Cerebellar cortex (tissue), 1 donor: ENCODE measurements at places on chromosomes 1 and 21.

- no peak for DNase-seq
These were observed 61.6 kb upstream of the PPM1J start for GRCh38 chr1:112776688-112777087.

- no peak for DNase-seq
These were observed 495.6 kb upstream of the C1orf87 start for GRCh38 chr1:60569189-60569588.

DNA sequence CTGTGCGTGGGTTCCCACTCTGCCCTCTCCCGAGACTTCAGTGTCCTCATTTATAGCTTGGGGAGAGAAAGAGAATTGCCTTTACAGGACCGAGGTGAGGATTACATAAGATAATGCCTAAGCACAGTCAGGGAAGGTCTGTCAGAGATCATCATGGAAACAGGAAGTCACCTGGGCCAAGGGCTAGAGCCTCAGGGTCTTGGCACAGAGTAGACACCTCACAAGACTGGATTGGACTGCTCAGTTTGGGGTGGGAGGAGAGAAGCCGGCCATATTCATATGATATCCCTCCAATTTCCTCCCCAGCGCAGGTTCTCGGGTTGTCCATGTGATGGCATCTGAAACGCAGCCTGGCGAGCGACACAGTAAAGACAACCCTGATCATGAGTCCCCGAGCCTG, 3.8 kb downstream of the CNR2 start:
- no peak for DNase-seq

DNA sequence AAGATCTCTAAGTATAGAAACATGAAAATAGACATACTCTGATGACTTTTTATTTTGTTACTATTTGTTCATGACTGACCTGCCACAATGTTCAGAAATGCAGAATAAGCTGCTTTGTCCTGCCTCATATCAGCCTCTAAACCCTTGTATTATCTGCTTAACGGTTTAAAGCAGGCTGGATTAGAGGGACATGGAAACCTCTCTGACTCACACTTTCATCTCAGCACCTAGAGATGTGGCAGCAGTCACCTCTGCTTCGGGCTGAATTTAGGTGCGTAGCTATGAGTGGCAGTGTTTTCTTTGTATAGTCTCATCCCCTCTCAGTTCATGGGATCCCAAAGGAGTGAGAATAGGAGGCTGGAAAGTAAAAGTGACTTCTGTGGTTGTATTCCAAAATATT, 255.4 kb downstream of the RGS7 start:
- DNase-seq, result no peak

- DNase-seq, result no peak
These were observed at the start of gene TTLL10 for GRCh38 chr1:1173793-1174415. TSS of gene TTLL10 (plus strand) at chr1:1173880. CDS start at chr1:1179216, 5,336 bp downstream.

DNA sequence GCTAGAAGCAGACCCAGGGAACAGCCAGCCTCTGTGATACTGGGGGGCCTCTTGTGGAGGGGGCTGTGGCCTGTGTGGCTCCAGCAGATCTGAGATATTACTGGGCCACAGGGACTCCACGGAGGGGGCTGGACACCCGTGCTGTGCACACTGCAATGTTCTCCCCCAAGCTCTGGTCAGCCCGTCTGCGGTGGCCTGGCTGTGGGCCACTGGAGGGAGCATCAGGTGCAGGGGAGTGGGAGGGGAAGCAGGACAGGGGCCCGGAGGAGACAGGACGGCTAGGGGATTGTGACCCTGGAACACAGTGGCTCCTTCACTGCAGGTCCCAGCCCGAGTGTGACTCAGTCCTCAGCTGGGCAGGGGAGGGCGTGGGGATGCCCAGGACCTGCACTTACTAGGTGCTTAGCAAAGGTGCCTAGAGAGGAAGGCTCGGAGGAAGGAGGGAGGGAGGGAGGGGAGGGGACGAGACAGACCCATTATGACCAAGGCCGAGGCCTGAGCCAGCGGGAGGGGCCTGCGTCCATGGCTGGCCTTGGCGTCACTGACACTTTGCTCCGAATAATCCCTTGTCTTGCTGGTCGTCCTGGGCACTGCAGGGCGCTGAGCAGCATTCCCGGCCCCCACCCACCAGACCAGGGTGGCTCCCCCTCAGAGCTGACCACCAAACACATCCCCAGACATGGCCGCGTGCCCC, 44.2 kb downstream of the PRDM16 start:
- DNase-seq, result no peak

- DNase-seq, result no peak
These were observed 5.8 kb upstream of the ERG start for GRCh38 chr21:38504066-38504465.

- peak; percentile 57 for DNase-seq
These were observed 296.6 kb downstream of the OMA1 start for GRCh38 chr1:58249737-58250586.

DNA sequence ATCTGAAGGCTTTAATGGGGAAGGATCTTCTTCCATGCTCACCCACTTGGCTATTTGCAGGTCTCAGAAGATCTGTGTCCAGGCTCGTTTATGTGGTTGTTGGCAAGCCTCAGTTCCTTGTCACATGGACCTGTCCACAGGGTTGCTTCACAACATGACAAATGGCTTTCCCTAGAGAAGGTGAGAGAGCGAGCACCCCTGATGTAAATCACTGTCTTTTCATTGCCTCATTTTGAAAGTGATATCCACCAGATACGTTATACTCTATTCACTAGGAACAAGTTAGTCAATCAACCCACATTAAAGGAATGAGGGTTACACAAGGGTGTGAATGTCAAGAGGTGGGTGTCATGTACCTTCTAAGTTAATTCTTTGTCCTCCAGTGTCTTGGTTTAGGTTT, 433.3 kb downstream of the RPS6KC1 start:
- no peak for DNase-seq

- DNase-seq, result no peak
These were observed 24.6 kb downstream of the KIRREL1 start for GRCh38 chr1:158017800-158018595.

DNA sequence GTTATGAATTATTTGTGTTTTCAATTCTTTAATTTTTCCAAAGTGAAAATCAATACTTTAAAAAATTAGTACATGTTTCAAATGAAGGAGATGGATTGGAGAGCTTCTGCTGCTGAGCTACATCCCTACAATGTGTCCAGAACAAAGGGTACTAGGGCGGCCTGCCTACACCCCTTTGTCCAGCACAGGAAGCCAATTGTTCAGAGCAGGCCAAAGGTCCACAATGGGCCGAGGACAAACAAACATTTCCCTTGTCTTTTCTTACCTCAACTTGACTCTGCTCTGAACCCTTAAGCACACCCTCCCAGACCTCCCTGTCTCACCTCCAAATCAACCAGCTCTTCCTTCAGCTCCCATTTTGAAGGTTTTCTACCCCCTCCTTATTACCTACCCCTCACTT, 39.4 kb upstream of the CAMK1G start:
- DNase-seq, result no peak

DNA sequence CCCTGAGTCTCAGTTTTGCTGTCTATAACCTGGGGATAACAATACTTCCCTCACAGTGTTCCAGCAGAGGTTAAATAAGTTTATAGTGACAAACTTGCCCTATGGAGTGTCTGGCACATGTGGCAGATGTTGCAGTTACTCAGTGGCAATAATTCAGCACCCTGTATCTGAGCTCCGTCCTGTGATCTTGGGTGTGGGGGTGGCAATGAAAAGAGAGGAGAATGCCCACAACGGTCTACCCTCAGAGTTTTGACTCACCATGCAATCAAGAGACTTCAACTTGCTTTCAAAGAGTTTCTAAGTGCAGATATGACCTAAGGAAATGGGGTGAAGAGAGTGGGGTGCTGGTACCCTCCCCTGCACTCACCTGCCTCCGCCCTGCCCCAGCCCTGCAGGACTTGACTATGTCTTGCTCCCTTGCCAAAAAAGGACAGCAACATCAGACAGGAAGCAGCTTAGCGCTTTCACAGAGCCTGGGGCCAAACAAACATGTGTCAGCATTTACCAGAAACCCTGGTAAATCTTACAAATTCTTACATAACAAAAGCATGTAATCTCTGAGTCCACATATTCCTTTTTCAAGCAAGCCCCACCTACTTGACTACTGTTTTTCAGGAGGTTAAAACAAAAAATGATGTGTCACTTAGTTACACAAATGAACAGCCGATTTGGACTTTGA, 185.1 kb upstream of the CAMK1G start:
- no peak for DNase-seq

- DNase-seq, result peak; percentile 16
These were observed 51.3 kb downstream of the GPR161 start for GRCh38 chr1:168085401-168085872.

- no peak for DNase-seq
These were observed 27.4 kb downstream of the CDCA8 start for GRCh38 chr1:37719572-37720195.

- no peak for DNase-seq
These were observed 13.1 kb downstream of the STK40 start for GRCh38 chr1:36372617-36373016.

GRCh38 chr1:157030728-157031127, 14.8 kb downstream of the ARHGEF11 start:
- no peak for DNase-seq

GRCh38 chr21:43196826-43197225, 28.0 kb downstream of the CRYAA start:
- DNase-seq, result no peak

GRCh38 chr21:42313501-42313969, 1.7 kb downstream of the TFF3 start:
- DNase-seq, result no peak

GRCh38 chr1:241131636-241132194, 225.3 kb downstream of the RGS7 start:
- DNase-seq, result no peak

DNA sequence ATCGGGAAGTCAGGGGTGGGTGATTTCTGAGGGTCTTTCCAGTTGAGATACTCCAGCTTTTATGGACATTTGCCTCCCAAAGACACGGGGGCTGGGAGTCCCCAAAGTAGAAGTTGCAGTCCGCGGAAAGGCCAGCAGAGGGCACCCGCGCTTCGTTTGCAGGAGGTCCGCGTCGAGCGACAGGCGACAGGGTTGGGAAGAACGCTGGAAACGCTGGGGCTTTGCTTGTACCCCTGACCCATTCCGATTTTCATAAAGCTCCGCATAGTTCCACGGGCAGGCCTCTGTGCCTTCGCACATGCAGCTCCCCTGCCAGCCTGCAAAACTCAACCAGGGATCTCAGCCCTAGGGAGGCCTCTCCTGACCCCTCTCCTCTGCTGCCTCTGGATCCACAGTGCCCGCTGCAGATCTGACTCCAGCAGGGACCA, 44.2 kb upstream of the LAPTM5 start:
- DNase-seq, result peak; percentile 83

GRCh38 chr1:52668711-52669110, 29.4 kb downstream of the COA7 start:
- DNase-seq, result no peak

DNA sequence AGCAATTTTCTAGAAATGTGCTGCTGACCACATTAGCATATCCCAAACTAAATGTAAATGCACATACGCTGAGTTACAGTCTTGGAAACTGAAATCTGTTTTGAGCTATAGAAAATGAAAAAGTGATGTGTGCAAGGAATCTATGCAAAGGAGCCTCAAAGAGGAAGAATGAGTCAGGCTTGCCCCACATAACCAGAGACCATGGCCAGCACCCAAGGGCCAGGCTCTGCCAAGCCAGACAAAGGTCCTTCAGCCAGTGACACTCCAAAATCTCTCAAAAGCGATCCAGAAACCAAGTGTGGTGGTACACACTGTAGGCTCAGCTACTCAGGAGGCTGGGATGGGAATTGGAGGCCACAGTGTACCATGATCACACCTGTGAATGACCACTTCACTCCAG, 195.2 kb downstream of the TOMM20 start:
- no peak for DNase-seq

- no peak for DNase-seq
These were observed 41.3 kb downstream of the GPR3 start for GRCh38 chr1:27433706-27434105.

DNA sequence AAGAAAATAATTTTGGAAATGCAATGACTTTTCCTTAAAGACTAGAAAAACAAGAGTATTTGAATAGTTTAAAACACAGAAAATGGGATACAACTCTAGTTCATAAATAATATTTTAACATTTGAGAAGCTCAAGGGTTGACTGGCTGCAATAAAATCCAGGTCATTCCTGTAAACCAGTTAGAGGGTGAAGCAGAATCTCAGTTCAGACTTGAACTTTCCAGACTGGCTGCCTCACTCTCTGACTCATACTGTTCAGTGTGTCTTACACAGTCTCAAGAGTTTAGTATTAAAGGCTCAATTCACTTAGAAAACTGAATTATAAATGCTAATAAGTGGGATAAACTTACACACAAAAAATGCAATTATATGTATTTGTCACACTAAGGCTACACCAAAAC, 89.9 kb downstream of the RAVER2 start:
- DNase-seq, result no peak

DNA sequence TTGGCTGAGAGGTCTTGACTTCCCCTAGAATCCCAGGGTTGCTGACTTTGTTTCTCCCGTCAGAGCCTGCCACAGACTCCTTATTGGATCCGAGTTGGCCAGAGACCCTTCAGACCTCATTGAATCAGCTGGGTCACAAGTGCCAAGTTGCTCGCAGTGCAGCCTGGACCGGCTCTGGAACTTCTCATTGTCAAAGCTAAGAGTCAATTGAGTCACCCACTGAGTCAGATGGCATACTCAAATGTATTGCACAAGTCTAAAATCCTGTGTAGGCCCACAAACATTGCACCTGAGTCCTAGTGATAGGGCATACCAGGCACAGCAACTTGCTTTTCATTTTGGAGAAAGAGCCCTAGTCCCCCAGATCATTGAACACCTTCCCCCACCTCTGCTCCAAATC, 20.4 kb upstream of the SCAF4 start:
- DNase-seq, result no peak

DNA sequence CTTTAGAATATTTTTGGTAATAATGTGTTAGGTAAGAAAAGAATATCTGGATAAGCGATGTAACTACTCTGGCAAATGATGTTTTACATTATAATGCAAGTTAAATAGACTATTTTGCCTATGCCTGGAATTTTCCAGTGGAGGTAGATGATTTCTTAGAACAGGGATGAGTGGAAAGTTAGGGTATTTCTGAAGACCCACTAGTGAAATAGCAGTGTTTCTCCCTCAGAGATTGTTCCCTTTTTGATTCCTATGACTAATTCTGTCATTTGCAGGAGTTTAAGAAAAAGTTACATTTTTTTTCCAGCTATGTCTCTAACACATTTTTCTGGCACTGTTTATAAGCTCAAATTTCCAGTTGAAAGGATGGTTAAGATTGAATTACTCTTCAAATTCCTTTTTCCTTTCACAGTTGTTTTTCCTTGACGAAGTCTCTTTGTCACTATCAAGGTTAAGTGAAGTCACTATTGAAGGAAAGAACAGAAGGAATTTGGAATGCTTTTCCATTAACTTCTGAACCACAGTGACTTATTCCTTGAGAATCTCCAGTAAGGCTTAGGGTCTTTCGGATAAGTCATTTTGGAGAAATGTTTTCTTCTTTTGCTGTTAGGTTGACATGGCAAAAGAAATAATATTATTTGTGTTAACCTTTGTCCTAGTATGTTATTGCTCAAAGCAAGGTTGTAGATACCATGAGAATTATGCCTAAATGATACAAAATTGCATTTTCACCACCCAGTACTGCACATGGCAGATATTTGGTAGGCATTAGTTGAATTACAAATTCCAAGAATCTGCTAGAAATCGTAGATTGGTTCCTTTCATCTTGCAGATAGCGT, 42.9 kb upstream of the ZNF326 start:
- DNase-seq, result no peak
